Jurkat, Clone E6-1 (cell line): ENCODE measurements at places on chromosomes 12 and 14.

DNA sequence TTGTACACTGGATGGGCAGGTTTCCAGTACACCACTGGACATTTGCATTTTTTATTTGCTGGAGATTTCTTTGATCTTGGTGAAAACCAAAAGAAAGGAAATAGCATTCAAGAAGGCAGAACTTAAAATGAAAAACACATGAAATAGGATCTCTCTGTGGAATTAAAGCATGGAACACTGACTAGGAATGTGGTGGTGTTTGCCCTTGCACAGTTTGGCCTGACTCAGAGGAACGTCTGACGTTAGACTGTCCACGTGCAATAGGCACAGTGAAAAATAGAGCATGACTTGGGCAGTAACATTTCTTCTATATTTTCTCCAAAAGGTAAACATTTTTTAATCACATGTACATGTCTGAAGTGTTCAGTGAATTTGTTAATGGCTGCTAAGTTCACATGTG, 474.1 kb upstream of the PRICKLE1 start:
- no peak for DNase-seq

GRCh38 chr12:50562520-50563433, 58.0 kb downstream of the DIP2B start:
- DNase-seq, result no peak

DNA sequence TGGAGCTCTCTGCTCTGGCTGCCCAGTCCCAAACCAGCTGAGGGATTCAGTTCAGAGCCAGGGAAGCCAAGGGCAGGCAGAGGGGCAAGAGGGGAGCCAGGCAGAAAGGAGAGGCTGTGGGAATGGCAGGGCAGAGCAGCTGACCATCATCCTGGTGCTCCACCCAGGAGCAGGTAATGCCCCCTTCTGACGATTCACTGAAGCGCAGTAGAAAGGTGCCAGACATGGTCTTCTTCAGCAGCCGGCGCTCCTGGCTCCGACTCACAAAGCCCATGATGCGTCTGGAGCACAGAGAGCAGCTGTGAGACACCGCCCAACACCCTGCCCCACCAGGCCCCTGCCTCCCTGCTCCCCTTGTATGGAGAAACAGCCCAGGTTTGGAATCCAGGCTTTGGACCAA, 8.0 kb downstream of the IL23A start:
- no peak for DNase-seq

GRCh38 chr14:36662543-36663403, 1.1 kb downstream of the PAX9 start:
- DNase-seq, result no peak

- no peak for DNase-seq
These were observed 57.8 kb downstream of the GTF2A1 start for GRCh38 chr14:81162941-81163340.

DNA sequence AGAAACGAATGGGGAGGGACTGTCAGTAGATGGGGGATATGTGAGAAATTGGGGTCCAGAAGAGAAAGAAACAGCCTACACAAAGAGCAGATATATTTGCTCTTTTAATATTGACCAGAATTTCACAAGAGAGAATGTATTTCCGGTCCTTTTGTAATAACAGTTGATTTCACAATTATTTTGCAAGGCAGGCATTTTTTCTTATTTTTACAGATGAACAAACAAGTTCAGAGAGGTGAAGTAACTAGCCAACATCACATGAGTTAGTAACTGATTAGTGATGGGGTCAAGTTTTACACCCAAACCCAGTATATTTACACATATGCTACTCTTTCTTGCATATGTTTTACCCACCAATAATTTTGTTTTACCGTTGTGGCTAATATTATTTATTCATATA, 188.2 kb downstream of the NAV3 start:
- DNase-seq, result no peak

- no peak for DNase-seq
These were observed 79.4 kb downstream of the DACT1 start for GRCh38 chr14:58717211-58717610.

DNA sequence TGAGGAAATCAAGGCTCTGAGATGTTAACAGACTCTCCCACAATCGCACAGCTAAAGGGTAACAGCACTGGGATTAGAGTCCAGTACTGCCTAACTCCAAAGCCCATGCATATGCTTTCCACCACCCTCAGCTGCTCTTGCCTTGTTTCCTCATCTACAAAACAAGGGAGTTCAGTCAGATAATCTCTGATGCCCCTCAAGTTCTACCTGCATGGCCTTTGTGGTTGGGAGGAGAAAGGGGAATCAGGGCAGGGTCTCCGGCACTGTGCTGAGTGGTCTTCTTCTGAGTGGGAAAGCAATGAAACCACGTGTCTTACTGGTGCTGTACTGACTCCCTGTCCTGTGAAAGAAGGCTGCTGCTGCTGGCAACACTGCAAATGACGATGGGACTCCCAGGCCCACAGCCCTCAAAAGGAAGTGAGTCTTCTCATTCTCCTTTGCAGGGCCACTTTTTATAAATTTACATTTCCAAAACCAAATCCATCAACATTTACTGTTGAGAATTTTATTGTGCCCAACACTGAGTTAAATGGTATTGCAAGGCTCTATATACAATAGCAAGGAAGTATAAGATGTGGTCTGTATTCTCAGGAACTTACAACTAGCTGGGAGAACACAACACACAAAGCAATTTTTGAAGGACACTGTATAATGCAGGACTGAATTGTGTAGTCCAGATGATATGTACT, 19.7 kb upstream of the DUSP16 start:
- DNase-seq, result no peak

DNA sequence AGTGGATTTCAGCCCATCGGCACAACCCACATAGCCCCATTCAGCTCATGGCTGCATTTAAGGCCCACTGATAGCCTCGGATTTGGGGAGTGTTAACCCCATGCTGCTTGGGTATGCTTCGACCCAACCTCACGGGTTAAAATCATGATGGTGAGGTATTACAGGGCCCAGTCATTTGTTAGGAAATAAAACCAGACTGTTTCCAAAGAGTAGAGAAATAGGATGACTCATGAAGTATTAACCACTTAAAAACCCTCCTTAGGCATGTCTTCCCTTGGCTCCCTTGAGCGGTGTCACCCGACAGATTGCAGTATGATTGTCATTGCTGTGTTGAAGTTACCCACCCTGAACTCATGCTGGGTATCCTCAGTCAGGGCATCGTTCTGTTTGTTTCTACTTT, 289.1 kb downstream of the CACNA1C start:
- DNase-seq, result no peak

DNA sequence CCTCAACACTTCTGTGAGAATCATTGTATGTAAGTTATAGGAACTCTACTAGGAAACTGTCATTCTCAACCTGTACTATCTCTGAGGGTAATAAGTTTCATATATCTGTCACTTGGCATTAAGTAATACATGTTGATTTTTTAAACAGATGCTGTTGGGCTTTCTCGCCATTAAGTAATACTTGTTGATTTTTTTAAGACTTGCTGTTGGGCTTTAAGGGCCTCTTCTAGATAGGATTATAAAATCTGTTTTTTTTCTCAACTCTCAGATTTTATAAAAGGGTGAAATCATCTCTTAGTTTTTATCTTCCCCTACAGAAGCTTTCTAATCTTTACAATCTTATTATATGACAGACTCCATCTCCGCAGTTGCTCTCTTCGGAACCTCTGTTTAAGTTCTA, 5.6 kb downstream of the WASHC4 start:
- DNase-seq, result no peak

- DNase-seq, result no peak
These were observed 54.2 kb downstream of the ELK3 start for GRCh38 chr12:96248136-96248931.
